T-helper 17 cell (primary cell): ENCODE measurements at places on chromosomes 4 and X. TPM values are rescaled to one million over a fixed set of nuclear protein-coding genes. Genes with fewer than 3 reads are reported as not detected.

Gene SPIN2B
- total RNA-seq, result 9.9 TPM

Gene CXCL5
- 18.5 TPM for total RNA-seq

Gene DACH2
- total RNA-seq, result not detected

Gene EXOC1L
- total RNA-seq, result not detected

DNA sequence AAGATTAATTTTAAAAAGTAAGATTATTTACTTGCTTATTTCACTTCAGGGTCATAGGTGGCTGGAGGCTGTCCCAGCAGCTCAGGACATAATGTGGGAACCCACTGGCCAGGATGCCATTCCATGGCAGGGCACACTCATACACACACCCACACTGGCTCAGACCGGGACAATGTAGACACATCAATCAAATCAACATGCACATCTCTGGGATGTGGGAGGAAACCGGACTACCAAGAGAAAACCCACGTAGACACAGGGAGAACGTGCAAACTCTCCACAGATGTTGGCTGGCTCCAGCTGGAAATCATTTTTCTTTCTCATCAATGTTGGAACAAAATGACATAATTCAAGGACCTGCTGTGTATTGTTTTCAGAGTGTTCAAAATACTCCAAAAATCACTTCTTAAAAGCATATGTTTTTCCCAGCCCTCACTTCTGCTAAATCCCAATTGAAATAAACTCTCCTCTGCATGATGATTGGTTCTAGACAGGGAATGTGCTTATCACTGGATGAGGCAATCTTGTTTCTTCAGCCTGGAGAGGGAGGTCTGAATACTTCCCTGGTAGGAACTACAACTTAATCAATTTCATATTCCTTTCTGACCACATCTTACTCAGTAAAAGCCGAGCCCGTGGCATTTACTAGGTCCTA lies 18.6 kb upstream of the CPE start:
- H3K4me3 ChIP-seq, result no peak overlapping the region
- peaks cover 8% of the 10 kb centered on the region for H3K36me3 ChIP-seq
- peaks cover 68% of the 10 kb centered on the region for H3K27me3 ChIP-seq
- H3K27ac ChIP-seq, result no peak overlapping the region
- no peak for DNase-seq

- H3K4me3 ChIP-seq, result no peak overlapping the region
- H3K4me1 ChIP-seq, result peaks cover 21% of the 10 kb centered on the region
- no peaks in the 10 kb centered on the region for H3K36me3 ChIP-seq
These were observed 20.4 kb downstream of the SLC25A53 start for GRCh38 chrX:104136241-104137019.

GRCh38 chr4:2501034-2501594 lies 32.2 kb downstream of the RNF4 start:
- H3K4me3 ChIP-seq, result no peak overlapping the region
- peak overlapping the region; percentile 9 for H3K27ac ChIP-seq
- peaks cover 6% of the 10 kb centered on the region for H3K4me1 ChIP-seq
- H3K27me3 ChIP-seq, result no peaks in the 10 kb centered on the region
- H3K36me3 ChIP-seq, result peaks cover 4% of the 10 kb centered on the region

GRCh38 chrX:22686138-22686541 lies 313.6 kb upstream of the DDX53 start:
- no peaks in the 10 kb centered on the region for H3K27me3 ChIP-seq
- H3K27ac ChIP-seq, result no peak overlapping the region
- H3K4me3 ChIP-seq, result no peak overlapping the region
- no peaks in the 10 kb centered on the region for H3K4me1 ChIP-seq
- no peaks in the 10 kb centered on the region for H3K36me3 ChIP-seq

- H3K36me3 ChIP-seq, result peaks cover 4% of the 10 kb centered on the region
- H3K4me1 ChIP-seq, result peaks cover 2% of the 10 kb centered on the region
- no peak overlapping the region for H3K27ac ChIP-seq
- no peak for DNase-seq
These were observed 49.9 kb downstream of the IL15 start for GRCh38 chr4:141686146-141686775.

DNA sequence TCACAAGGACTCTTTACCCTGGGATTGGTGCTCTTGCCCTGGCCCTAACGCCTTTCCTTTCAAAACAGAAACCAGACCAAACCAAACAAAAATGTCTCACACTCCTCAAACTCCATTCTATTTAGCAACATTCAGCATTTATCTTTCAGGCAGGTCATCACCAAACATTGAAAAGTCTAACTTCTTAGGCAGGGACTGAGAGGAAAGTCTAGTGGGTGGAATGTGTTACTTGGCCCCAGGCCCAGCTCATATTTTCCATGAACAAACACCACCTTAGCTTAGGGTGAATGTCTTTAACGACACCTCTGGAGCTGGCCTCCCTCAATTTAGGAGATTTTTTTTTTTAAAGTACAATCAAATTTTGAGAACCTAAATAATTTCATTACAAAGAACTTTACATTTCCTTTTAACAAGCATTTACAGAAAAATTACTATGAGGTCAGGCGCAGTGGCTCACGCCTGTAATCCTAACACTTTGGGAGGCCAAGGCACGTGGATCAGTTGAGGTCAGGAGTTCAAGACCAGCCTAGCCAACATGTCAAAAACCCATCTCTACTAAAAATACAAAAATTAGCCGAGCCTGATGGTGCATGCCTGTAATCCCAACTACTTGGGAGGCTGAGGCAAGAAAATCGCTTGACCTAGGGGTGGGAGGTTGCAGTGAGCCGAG lies 10.2 kb upstream of the N4BP2 start:
- no peak for DNase-seq
- no peaks in the 10 kb centered on the region for H3K27me3 ChIP-seq
- no peak overlapping the region for H3K27ac ChIP-seq

DNA sequence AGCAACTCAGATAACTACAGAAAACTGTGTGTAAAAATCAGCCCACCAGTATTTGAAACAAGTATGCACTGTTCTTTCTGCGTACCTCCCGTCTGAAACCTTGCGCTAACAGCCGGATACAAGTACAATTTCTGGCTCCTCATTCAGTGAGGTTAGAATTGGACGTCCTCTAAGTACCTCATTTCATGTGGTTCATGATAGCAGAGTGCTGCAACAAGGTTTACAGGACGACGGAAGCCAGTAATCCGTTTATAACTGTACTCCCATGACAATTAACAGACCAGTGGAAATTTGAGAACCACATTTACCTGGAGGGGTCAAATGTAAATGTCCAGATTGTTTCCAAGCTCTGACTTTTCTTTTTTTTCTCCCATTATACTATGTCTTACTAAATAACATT lies 52.9 kb upstream of the TENM3 start:
- no peaks in the 10 kb centered on the region for H3K36me3 ChIP-seq
- no peak for DNase-seq
- no peak overlapping the region for H3K4me3 ChIP-seq
- H3K27ac ChIP-seq, result no peak overlapping the region
